ENCODE measurements at places on chromosomes 5 and 9. TPM values are rescaled to one million over a fixed set of nuclear protein-coding genes. Genes with fewer than 3 reads are reported as not detected.

The EQTN gene
- total RNA-seq = not detected

The CDH10 gene
- 0.58 TPM for total RNA-seq

DNA sequence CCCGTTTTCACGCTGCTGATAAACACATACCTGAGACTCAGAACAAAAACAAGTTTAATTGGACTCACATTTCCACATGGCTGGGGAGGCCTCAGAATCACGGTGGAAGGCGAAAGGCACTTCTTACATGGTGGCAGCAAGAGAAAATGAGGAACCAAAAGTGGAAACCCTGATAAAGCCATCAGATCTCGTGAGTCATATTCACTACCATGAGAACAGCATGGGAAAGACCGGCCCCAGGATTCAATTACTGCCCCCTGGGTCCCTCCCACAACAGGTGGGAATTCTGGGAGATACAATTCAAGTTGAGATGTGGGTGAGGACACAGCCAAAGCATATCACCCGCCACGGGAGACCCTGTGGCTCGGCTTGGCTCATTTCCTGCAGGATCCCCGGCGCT, 20.2 kb downstream of the EXD3 start:
- no peak for DNase-seq

DNA sequence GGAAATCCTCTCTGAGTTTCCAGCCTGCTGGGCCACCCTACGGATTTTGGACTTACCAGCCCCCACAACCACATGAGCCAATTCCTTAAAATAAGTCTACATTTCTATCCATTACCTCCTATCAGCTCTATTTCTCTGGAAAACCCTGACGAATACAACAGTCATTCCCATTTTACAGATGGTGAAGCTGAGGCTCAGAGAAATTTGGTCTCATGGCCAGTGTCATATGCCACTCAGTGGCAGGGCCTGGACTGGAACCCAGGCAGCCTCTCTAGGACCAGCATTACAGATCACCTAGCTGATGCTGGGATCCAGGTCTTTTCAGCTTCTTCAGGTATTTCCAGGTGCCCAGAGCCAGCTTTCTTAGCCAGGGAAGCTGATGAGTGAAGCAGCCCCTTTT, 45.0 kb upstream of the SH3PXD2B start:
- no peak for DNase-seq

DNA sequence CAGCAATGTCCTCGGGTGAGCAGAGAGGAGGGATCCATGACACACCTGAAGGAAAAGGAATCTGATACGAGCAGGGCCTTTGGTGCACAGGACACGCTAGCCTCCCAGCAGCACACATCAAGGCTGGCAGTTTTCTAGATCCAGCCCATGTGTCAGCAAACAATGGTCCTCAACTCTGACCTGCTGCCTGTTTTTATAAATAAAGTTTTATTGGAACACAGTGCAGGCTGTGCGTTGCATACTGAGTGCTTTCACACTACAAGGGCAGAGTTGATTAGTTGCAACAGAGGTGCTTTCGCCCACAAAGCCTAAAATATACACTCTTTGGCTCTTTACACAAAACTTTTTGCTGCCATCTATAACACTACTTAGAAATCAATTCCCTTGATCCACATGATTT, 147.1 kb downstream of the MYO10 start:
- no peak for DNase-seq

DNA sequence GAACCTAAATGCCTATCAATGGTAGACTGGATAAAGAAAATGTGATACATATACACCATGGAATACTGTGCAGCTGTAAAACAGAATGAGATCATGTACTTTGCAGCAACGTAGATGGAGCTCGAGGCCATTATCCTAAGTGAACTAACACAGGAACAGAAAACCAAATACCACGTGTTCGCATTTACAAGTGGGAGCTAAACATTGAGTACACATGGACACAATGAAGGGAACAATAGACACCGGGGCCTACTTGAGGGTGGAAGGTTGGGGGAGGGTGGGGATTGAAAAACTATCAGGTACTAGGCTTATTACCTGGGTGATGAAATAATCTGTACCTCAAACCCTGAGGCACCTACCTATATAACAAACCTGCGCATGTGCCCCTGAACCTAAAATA, 22.4 kb upstream of the DEPDC1B start:
- no peak for DNase-seq

DNA sequence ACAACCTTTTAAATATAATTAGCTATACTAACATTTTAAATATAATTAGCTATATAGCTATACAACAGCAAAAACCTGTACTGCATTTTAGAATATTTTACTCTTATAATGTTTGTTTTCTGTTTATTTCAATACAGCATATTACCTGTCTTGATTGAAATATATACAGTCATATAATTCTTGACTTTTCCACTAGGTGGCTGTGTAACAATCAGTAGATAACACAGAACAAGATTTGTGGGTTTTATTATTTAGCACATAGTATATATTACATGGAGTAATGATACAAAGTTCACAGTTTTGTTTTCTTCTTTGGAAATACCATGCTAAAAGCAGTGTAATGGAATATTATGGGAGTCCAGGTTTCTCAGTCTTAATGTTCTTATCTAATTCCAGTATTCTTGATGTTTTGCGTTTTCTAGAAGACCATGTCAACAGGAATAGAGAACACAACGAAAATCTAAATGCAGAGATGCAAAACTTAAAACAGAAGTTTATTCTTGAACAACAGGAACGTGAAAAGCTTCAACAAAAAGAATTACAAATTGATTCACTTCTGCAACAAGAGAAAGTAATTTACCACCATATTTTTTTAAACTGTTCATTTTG, 13.3 kb downstream of the HMMR start:
- DNase-seq = peak; percentile 9

DNA sequence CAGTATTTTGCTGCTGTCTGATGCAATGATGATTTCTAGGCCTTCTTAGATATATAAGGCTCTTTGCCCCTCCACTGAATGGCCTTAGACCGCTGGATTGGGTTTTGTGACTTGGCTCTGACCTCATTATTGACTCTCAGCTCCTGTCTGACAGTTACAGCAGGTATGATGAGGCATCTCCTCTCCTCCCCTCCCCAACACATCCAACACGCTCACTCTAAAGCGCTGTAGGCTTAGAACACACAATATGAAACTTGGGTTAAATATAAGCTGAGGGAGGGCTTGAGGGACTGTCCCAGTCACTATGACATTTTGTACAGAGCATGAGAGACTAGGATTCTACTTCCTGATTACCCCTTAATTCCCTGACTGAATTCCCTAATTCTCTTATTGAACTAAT, 18.8 kb upstream of the CER1 start:
- DNase-seq = no peak

- no peak for DNase-seq
Measured at GRCh38 chr5:150303660-150304386, 1.1 kb upstream of the ARSI start.

Data from epithelial cell of proximal tubule (primary cell).